Stimulated activated CD4-positive, alpha-beta T cell treated with anti-CD3 and anti-CD28 coated beads, TNF-alpha, amount 100 ng/mL, for 48 hours (primary cell): ENCODE measurements at places on chromosomes 1 and 21.

DNA sequence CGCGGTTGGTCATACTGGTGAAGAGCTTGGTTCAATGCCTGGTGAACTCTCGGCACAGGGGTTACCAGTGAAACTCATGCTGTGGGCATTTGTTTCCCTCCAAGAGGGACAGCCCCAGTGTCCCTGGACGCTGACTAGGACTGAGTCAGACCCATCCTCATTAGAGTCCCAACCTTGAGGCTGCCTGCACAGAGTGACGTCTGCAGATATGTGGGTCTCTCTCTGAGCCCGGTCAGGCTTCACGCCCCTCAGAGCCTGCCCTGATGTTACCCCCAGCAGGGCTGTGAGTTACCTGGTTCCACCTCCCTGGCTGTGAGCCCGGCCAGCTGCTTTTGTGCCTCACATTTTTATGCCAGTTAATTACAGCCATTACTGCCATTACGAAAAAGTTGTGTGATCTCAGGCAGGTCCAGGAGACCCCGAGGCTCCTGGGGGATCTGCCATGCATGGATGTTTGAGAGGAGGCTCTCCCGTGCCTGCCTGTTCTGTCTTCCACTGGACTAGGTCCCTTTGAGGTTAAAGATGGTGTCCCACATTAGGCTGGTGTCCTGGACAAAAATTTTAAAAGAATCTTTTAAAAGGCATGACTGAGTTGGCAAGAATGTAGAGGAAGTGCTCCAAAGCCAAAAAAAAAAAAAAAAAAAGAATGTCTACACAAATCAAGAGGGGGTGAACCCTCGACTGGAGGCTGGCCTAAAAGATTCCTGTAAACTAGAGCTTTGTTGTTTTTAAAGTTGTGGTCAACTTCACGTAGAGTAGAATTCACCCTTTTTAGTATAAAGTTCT, 36.6 kb upstream of the PADI1 start:
- DNase-seq, result no peak

- peak; percentile 59 for DNase-seq
These were observed 14.0 kb upstream of the SYNC start for GRCh38 chr1:32716312-32717148.

- DNase-seq, result no peak
These were observed 19.9 kb downstream of the CLIC6 start for GRCh38 chr21:34688715-34689114.

- no peak for DNase-seq
These were observed 20.9 kb upstream of the RGL1 start for GRCh38 chr1:183783767-183784637.

DNA sequence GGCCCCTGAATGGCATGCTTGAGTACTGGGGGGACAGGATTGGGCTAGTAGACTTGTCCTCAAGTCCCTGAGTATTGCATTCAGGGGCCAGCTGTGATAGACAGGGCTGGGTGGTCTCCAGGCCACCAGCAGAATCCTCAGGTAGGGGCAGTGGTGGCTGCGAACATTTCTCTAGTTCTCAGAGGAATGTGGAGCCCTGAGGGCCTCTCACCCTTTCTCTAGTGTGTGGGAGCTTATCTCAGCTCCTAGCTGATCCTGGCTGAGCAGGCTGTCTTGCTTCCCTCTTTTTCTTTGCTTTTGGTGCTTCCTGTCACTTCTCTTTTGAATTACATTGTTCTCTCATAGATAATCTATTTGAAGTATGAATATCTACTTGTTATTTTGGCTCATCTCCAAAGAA, 30.0 kb upstream of the PM20D1 start:
- DNase-seq, result no peak

DNA sequence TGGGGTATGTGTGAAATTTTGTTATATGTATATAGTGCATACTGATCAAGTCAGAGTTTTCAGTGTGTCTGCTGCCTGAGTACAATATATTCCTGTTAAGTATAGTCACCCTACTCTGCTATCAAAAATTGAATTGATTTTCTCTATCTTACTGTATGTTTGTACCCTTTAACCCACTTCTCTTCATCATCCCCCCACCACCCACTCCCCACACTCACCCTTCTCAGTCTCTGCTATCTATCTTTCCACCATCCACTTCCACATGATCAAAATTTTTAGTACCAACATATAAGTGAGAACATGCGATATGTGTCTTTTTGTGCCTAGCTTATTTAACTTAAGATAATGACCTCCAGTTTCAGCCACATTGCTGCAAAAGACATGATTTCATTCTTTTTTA, 4.2 kb downstream of the LY9 start:
- DNase-seq, result no peak

- no peak for DNase-seq
These were observed 377.4 kb downstream of the RRAGC start for GRCh38 chr1:38481871-38482826.

- DNase-seq, result no peak
These were observed 38.3 kb downstream of the WDR3 start for GRCh38 chr1:117967881-117968280.

DNA sequence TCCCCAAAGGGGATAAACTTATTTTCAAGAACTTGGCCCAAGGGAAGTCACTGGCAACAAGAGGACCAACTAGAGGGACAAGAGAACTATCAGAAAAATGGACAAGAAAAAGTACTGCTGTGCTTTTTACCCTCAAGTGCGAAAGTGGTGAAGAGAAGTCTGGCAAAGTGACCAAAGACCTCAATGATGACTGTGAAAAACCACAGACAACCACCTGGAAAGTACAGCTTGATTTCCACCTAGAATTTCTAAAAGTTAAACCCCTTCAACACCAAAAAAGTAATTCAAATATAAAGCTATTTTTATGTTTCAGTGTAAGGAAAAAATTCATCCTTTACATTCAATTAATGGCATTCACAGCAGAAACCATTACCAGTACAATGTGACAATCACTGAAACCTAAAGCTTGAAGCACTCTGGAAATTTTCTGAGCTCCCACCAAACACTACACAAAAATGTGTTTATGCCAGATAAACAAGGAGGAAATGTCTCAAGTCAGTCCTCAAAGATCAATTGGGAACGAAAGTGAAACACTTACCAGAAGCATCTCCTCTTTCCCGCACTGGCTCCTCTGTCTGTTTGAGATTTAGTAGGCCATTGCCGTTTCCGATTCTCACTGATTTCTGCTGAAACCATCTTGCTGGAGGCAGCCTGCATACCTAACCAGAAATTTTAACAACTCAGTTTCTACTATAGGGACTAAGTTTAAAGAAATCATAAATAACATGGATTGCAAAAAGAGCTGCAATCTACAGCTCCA, 8.3 kb downstream of the SDE2 start:
- no peak for DNase-seq

- DNase-seq, result no peak
These were observed 164.9 kb downstream of the ST6GALNAC3 start for GRCh38 chr1:76239470-76239918.

DNA sequence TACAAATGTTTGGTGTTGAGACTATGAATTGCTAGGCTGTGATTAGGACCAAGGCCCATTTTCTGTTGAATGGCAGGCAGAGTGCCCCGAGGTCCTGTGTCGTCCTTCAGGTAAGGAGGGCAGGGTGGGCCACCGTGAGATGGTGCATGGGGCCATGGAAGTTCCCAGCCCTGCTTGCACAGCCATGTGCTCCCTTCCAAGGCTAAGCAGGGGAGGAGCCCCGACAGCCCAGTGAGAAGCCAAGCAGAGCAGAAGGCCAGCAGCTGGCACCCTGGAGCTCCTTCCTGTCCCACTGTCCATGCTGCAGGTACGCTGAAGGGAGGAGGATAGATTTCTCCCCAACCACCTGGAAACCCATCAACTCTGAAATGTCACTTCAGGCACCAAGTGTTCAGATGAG, 8.2 kb upstream of the NUAK2 start:
- no peak for DNase-seq

DNA sequence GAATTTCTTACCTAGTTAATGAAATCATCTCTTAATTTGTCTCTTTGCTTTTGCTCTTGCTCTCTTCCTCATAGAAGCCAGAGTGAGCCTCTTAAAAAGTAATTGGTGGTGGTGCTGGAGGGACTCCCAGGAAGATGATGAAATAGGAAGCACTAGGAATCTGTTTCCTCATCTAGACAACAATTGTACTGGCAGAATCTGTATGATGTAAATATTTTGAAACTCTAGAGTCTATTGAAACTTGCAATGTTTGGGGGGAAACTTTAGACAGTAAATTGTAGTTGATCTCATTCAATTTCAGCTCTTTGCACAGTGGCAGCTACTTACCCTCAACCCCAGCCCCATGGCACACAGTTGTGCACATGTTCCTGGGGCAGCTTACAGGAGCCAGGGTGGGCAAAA, 10.6 kb downstream of the RGSL1 start:
- DNase-seq, result no peak

DNA sequence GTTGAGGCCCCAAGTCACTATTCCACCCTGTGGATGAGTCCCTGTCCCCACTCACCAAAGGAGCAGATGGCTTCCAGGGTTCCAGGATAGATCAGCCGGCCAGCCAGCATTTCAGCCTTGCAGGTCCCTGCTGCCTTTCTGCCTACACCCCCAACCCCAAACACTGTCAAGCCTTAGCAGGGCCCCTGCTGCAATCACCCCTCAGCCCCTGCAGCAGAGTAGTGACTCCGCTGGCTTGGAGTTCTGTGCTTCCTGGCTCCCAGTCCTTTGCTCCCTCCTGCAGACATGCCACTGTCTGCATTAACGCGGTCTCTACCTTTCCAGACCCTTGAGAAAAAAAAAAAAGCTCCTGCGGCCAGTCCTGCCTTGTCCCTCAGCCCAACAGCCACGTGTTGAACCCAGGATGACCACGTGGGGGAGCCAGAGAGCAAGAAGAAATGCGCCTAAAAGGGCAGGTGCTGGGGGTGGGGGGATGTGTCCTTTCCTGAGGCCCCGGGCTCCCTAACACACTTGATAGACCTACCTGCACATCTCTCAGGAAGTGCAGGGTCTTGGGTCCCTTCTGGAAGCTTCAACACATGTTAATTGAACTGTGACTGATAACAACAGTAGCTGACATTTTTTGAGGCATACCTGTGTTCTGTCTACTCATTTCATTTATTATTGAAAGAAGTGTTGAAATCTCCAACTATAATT, 37.4 kb downstream of the RASSF5 start:
- DNase-seq, result peak; percentile 80

GRCh38 chr1:15410223-15410883, 665 bp downstream of the EFHD2 start:
- DNase-seq, result no peak

DNA sequence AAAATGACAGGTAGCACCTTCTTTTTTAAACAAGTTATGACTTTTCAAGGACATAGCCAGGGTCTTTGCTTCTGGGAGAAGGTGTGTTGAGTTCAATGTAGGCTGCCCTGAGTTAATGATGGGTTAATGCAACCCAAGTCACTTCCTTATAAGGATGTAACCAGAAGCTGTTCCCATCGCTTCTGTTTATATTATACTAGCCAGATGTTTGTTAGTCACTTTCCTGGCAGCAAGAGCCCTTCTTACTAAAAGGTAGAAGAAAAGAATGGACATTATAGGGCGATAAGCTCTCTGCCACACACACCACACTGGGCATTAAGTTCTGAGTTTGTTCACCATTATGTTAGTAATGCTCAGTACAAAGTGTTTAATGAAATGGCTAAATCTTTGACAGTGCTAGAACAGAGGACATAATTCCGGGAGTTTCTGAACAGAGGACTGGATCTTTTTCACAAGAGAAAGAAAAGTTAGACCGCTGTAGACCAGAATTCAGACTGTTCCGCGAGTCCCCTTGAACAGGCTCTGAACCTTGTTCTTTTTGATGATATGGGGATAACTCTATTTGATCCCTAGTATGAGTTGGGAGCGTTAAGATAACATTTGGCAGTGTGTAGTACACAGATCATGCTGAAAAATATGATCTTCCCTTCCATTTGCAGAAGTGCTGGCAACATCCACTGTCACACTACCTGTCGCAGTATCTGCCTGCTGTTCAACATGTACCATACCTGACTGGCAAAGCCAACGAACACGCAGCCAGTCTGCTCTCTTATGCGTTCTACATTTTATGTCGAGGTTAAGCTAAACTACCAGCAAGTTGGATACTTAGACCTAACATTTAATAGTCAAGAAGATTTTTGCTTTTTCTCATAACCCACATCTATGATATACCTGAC, 41.0 kb downstream of the DEGS1 start:
- no peak for DNase-seq

DNA sequence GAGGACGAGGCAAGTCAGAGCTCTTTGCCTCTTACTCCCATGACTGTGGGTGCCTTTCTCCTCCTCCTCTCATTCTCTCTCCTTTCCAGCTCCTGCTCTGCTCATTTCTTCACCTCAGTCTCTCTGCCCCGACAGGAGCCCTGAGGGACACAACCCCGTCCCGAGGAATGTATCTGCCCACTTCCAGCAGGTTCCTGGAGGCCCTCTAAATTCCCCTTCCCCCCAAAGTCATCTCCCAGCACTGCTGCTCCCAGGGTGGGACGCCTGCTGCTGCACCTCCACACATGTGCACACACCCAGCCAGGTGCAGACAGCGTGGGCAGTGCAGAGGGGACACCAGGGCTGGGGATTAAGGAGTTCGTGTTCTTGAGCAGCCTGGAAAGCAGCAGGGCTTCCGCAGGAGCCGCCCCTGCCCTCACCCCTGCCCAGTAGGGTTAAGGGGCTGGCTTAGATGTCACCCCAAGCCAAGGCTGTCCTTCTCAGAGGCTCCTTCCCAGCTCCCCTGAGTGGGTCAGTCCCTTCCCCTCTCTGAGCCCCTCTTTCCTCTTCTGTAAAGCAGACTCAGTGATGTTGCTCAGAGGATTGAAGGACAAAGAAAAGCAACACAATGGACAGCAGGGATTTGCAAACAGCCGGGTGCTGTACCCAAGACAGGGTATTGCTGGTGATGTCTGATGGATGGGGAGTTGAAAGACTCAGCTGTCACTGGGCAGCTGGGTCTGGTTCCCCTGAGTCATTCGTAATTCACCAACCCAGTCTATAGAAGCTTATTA, 346.0 kb downstream of the MATN1 start:
- DNase-seq, result no peak

DNA sequence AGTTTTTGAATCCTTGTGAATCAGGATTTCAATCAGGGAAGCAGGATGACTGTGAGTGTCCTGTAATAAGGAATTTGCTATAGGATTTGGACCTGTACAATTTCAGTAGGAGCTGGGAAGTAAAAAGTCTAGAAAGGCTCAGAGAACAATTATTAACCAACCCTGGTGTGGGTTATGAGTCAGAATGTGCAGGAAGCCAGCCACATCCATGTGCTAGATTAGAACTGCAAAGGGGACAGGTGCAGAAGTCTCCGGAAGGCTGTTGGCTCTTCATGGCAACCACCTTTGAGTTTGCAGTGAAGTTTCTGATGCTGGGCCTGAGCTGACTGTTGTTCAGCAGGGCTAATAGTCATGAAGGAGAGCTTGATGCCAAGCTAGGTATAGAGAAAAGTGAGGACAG, 70.7 kb downstream of the SPATA46 start:
- no peak for DNase-seq

GRCh38 chr21:26761174-26761915, 83.9 kb downstream of the ADAMTS1 start:
- no peak for DNase-seq

GRCh38 chr1:66779475-66780078, 21.5 kb downstream of the INSL5 start:
- no peak for DNase-seq
